Activated CD4-positive, alpha-beta T cell treated with anti-CD3 and anti-CD28 coated beads, Interleukin-2, amount 10 ng/mL, durations not matched to agents 7 days and 5 days (primary cell): ENCODE measurements at places on chromosomes 7 and 10. TPM values are rescaled to one million over a fixed set of nuclear protein-coding genes. Genes with fewer than 3 reads are reported as not detected.

Gene PNLIPRP3
- not detected for total RNA-seq

Gene AGBL3
- total RNA-seq = 1.9 TPM

Gene GNGT1
- total RNA-seq = not detected

GRCh38 chr7:155560982-155561686 lies 14.8 kb upstream of the CNPY1 start:
- H3K4me3 ChIP-seq = no peak overlapping the region
- no peaks in the 10 kb centered on the region for H3K36me3 ChIP-seq
- H3K4me1 ChIP-seq = no peaks in the 10 kb centered on the region
- H3K27ac ChIP-seq = no peak overlapping the region
- no peak for DNase-seq

GRCh38 chr7:157138101-157138423 lies 664 bp upstream of the UBE3C start:
- H3K4me3 ChIP-seq = peak overlapping the region; percentile 78
- H3K27ac ChIP-seq = peak overlapping the region; percentile 99
- peaks cover 36% of the 10 kb centered on the region for H3K4me1 ChIP-seq
- DNase-seq = no peak
- H3K36me3 ChIP-seq = peaks cover 24% of the 10 kb centered on the region

DNA sequence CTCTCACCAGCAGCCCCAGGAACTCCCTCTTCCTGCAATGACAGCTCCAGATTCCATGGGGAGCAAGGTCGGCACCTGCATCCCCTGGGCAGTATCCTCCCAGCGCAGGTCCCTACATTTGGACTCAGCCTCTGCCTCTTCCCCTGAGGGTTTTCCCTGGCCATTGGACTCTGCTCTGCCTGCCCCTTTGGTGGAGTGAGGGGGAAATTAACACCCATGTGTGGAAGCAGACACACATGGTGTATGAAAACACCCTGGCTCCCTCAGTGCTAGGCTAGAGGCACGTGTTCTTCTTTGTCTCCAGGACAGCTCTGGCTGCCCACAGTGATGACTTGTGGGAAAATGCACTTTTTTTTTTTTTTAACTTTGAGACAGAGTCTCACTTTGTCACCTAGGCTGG lies 8.4 kb downstream of the PRF1 start:
- H3K27ac ChIP-seq = no peak overlapping the region
- H3K4me1 ChIP-seq = peaks cover 24% of the 10 kb centered on the region
- DNase-seq = no peak
- no peak overlapping the region for H3K4me3 ChIP-seq

GRCh38 chr10:35217455-35217854 lies 90.8 kb downstream of the CREM start:
- no peak for DNase-seq
- H3K4me3 ChIP-seq = no peak overlapping the region
- no peaks in the 10 kb centered on the region for H3K27me3 ChIP-seq
- peak overlapping the region; percentile 9 for H3K27ac ChIP-seq
- H3K4me1 ChIP-seq = peaks cover 45% of the 10 kb centered on the region

- H3K4me3 ChIP-seq = no peak overlapping the region
- H3K36me3 ChIP-seq = peaks cover 22% of the 10 kb centered on the region
- H3K27ac ChIP-seq = no peak overlapping the region
These were observed 2.5 kb downstream of the CCDC6 start for GRCh38 chr10:59903871-59904270.

DNA sequence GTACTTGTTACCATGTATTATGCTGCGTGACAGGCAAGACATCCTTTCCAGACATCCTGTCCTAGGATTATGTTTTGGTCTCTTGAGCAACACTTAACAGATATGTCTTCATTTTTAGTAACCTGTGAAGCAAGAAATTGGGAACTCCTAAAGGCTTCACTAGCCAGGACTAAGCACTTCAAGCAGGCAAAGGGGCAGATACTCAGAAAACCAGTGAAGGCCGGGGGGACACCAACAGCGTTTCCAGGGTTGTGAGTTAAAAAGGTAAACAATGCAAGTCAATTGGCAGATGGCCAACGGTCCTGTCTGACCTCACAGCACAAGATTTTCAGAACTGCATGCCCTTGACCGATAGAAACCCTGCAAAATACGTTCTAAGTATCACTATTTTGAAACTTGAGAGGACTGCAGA lies 77.6 kb upstream of the SFMBT2 start:
- H3K4me1 ChIP-seq = peaks cover 81% of the 10 kb centered on the region
- H3K27ac ChIP-seq = no peak overlapping the region
- peaks cover 50% of the 10 kb centered on the region for H3K36me3 ChIP-seq
- no peaks in the 10 kb centered on the region for H3K27me3 ChIP-seq

GRCh38 chr7:157271315-157271990 lies 65.4 kb upstream of the DNAJB6 start:
- no peak for DNase-seq
- H3K27ac ChIP-seq = no peak overlapping the region

- H3K4me3 ChIP-seq = no peak overlapping the region
- no peaks in the 10 kb centered on the region for H3K36me3 ChIP-seq
- no peaks in the 10 kb centered on the region for H3K27me3 ChIP-seq
- H3K4me1 ChIP-seq = peaks cover 2% of the 10 kb centered on the region
- no peak overlapping the region for H3K27ac ChIP-seq
These were observed 75.0 kb downstream of the C10orf105 start for GRCh38 chr10:71644307-71645180.
